ENCODE measurements at places on chromosomes 2 and 18.

GRCh38 chr2:14051401-14051800 lies 581.1 kb upstream of the LRATD1 start:
- DNase-seq: no peak

GRCh38 chr2:201942531-201942930 lies 91.1 kb upstream of the FZD7 start:
- DNase-seq: no peak

DNA sequence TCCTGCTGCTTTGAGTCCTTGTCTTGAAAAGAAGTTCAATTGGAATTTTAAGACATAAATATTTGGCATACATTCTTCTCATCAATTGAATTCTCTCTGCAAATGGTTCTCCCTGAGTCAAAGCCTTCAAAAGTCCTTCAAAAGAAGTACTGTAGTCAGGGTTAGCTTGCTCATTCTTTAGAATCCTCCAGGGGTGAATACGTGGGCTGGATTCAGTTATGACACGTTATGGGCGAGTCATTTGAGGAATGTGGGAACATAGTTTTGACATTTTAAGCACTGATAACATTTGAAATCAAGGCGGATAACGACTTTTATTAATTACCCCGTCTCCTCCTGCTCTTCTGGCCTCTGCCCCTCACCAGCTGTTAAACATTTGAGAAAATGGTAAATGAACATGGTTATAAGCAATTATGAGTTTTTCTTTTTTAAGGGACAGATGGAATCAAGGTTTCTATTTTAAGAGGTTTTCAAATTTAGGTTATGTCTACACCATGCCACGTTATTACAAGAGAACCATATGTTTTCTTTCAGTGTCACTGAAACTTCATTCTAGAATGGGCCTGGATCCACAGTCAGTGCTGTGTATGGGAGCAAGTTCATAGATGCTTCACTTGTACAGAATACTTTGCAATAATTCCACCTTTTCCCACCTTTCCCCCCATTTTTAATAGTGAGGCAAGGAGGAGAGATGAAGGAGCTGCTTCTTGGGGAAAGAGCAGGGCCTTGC lies 273.1 kb downstream of the TSN start:
- no peak for DNase-seq

DNA sequence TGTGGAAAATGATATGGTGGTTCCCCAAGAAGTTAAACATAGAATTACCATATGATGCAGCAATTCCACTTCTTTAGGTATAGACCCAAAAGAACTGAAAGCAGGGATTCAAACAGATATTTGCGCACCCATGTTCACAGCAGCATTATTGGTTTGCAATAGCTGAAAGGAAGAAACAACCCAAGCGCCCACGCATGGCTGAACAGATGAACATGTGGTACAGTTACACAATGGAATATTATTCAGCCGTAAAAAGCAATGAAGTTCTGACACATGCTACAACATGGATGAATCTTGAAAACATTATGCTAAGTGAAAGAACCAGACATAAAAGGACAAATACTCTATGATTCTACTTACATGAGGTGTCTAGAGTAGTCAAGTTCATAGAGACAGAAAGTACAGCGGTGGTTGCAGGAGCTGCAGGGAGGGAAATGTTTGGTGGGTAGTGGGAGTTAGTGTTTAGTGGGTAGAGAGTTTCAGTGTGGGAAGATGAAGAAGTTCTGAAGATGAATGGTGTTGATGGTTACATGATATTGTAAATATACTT lies 26.7 kb upstream of the ASPRV1 start:
- no peak for DNase-seq

- DNase-seq: no peak
These were observed 56.7 kb downstream of the ADI1 start for GRCh38 chr2:3462493-3463104.

- DNase-seq: no peak
These were observed 2.8 kb downstream of the GDF7 start for GRCh38 chr2:20669562-20670314.

DNA sequence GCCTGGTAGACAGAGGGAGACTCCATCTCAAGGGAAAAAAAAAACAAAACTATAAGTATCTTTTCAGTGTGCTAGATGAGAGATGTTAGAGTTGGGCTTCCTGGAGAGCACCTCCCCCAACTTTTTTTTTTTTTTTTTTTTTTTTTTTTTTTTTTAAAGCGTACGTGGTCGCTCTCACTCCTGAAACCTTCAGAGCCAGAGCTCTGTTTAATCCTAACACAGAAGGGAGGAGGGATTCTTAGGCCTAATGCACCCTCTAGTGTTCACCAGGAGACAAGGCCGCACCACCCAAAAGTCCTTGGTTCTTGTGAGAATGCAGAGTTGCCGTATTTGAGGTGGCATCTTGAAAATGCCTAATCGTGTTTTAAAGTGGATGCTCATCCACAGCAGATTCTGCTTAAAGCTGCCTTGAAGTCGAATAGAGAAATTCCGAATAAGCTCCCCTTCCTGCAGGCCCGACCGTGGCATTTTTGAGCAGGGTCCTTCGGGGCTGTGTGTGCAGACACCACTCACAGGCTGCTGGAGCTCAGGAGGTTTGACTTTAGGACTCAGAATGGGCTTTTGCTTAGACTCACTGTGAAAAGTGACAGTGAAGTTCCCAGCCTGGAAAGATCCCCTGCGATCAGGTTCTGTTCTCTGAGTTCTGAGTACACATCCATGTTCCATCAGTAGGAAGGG lies 252.6 kb downstream of the AGAP1 start:
- no peak for DNase-seq

DNA sequence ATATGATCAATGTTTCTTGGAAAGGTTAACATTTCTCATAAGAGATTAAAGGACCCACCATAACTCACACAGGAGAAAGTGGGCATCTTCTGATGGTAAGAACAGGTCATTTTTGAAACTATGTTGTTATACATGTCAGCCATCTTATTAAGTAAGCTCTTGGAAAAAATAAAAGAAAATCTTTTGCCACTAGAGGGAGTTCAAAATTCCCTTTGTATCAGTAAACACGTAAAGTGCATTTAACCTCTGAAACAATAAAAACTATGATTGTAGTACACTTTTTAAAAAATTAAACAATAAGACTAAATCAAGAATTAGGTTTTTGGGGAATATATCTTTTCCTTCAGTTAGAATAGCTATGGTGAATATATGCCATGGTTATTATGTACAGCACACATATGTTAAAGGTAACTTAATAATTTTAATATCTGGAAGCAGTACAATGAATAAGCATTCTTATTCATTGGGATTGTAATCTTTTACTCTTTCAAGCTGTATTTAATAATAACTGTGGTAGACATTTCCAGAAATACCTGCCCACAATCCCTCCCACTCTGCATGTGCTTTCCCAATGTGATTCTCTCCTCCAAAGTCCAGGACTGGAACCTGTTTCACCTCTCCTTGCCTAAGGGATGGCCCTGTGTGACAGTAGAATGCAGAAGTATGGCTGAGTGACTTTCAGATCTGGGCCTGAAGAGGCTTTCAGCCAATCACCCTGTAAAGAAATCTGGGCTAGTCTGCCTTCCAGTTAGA lies 64.2 kb downstream of the RBMS1 start:
- DNase-seq: peak; percentile 38
